ENCODE measurements at places on chromosomes 16 and 17. TPM values are rescaled to one million over a fixed set of nuclear protein-coding genes. Genes with fewer than 3 reads are reported as not detected.
A peak's percentile ranks its signal among the peaks of the same experiment; 100 is the strongest.

DNA sequence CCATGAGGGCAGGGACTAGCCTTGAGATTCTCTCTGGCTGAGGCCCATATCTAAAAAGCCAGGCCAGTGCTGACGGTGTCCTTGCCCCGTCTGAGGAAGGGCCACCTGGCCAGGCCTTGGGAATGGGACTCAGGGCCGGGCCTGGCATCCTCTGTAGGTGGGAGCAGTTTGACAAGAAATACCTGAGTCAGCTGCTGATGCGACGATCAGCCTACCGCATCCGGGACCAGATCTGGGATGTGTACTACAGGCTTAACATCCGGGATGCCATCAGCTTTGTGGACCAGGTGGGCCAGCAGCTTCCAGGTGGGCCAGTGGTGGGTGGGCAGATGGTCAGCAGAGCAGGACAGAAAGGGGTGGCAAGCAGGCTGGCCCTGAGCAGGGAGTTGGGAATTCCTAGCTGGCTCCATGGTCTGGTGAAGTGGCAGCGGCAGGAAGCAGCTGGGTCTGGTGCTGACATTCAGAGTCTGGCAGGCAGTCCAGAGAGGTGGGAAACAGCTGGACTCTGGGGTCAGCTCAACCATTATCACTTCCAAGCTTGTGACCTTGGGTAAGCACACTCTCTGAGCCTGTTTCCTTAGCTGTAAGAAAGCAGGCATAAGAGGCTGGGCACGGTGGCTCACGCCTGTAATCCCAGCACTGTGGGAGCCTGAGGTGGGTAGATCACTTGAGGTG, 9.5 kb downstream of the SLC9A5 start:
- DNase-seq: no peak

GRCh38 chr16:28925386-28926228, 569 bp upstream of the RABEP2 start:
- DNase-seq: peak; percentile 83

- no peak for DNase-seq
These were observed 25.0 kb downstream of the MPRIP start for GRCh38 chr17:17067257-17067656.

DNA sequence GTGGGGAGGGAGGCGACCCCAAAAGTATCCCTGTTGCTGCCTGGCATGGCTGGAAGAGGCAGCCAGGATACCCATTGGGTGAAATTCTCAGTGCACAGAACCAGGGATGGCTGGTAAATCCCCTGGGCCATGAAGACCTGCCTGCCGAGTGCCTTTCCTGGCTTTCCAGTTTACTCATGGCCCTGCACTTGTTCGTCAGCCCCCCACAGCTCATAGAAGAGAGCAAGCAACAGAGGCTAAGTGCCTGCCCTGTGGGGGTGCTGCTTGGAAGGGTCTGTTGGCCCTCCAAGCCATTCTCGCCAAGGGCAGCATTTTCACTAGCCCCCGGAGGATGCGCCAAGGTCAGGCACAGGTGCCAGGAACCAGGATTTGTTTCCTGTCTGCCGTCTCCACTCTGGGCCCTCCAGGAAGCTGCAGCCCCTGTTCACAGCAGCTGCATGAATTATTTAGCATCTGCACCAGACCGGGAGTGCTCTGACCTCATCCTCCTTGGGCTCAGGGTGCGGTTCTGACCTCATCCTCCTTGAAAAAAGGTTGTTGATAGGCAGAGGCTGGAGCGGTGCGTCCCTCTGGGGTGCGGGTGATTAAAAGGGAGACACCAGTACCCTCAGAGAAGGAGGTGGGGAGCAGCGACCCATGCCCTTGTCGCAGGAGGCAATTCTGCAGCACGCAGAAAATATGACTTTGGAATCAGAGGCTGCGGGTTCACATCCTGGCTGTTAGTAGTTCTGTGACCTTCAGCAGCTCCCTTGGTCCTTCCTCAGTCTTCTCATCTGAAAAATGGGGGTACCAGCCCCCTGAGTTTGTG, 14.2 kb upstream of the CD300A start:
- DNase-seq: no peak

MYO1D gene
- 23.4 TPM for total RNA-seq

CLEC18B gene
- total RNA-seq: 0.09 TPM

RRAD gene
- 1.8 TPM for total RNA-seq

CAPNS2 gene
- not detected for total RNA-seq

GRCh38 chr16:85064186-85064585, 36.6 kb downstream of the KIAA0513 start:
- no peak for DNase-seq

DNA sequence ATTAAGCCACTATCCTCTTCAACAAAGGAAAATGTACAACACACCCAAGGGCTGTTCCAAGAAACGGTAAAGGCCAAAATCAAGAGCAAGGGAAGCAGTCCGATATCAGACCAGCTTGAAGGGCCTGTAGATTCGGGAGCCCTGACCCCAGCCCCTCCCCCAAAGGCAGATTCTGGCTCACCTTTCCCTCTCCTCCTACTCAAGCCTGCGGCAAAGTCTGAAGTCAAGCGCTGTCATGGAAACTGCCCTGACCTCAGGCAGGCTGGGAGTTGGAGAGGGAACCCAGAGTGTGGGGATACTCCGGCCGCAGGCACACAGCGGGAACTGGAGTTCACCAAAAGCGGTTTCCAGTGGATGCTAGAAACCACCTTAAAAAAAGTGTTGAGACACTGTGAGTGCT, 1.8 kb downstream of the ALYREF start:
- no peak for DNase-seq

SLC7A6 gene
- 107 TPM for total RNA-seq

KRT40 gene
- not detected for total RNA-seq

DNA sequence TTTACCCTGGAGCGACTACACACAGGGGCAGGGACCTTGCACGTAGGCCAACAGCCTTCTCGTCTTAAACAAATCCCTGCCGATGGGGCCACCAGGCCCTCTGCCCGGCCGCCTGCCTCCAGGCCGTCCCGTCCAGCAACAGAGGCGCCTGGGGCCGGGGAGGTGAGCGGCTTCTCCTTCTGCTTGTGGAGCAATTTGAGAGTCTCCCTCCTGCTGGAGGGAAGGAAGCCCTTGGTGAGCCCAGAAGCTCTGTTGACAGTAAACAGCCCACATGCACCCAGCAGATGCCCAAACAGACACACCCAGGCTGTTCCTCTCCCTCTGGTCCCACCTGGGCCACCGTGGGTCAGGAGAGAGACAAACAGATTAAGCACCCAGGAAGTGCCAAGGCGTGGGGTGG, 8.1 kb downstream of the SLC43A2 start:
- DNase-seq: no peak

GRCh38 chr16:51152691-51153576, 1.9 kb upstream of the SALL1 start:
- DNase-seq: no peak

DNA sequence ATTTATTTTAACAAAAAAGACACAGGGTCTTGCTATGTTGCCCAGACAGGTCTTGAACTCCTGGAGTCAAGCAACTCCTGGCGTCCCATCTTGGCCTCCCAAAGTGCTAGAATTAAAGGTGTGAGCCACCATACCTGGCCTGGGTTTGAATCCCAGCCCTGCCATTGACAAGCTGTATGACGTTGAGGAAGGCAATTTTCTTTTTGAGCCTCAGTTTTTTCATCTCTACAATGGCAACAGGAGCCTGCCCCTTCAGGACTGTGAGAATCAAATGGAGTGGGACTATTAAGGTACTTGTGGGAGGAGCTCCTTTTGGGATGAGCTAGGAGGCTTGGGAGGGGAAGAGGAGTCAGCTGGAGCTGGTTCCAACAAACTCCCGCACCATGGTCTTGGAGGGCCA, 6.2 kb downstream of the RARA start:
- DNase-seq: no peak

KRTAP2-1 gene
- not detected for total RNA-seq

CHST4 gene
- not detected for total RNA-seq

GRCh38 chr16:49556606-49557446, 183.2 kb downstream of the C16orf78 start:
- no peak for DNase-seq

CACNG5 gene
- total RNA-seq: not detected

GRCh38 chr17:79420318-79421243, 190.3 kb downstream of the RBFOX3 start:
- no peak for DNase-seq

- DNase-seq: no peak
These were observed 72.6 kb downstream of the MGAT5B start for GRCh38 chr17:76940738-76941350.

DNA sequence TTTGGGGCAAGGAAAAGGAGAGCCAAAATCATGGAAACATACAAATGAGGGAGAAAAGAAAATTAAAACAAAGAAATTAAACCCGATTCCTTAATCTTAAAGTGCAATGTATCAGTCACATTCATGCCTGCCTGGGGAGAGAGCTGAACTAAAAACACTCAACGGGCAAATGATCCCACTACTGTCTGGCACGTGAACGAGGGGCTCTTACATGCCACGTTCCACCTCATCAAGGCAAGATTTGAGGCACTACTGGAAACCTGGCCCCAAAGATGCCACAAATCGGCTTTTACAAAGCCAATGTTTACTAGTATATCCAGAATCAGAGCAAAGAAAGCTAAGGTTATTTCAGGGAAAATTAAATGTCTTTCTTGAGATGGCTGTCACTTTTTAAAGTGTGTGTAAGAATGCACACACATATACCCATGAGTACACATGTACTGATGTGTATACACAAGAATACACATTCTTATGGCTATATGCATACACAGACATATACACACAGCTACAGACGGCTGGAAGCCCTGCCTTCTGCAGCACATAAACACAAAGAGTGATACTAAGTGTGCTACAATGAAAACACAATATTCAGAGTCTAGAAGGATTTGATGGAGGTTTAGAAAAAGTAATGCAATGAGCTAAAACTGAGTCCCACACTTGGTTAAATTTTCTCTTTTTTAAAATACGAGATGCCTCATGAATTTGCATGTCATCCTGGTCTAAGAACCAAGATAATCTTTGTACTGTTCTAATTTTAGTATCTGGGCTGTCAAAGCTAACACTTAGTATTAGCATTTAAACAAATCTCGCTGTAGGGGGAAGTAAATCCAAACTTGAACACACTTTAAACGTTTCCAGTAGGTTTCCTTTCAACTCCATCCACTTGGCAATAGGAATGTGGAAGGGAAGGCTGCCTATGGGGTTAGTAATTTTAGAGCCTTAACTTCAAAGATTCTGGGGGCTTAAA, 85.8 kb downstream of the CYTH1 start:
- no peak for DNase-seq

GRB7 gene
- 0.74 TPM for total RNA-seq

PLEKHH3 gene
- total RNA-seq: 0.57 TPM

DNA sequence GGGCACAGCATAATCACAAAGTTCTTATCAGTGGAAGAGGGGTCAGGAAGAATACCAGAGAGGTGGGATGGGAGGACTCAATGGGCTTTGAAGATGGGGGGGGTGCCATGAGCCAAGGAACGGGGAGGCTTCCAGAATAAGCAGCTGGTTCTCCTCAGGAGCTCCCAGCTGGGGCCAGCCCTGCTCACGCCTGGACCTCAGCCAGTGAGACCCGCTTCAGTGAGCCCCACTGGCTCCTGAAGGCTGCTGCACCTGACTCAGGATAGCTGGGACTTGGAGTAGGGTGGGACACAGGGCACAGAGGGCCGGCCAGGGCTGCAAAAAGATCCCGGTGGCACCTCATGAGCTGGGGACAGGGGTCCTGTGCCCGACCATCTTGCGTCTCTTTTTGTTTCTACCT, 24.4 kb upstream of the ZC3H18 start:
- DNase-seq: no peak

NGFR gene
- total RNA-seq: 0.14 TPM

GRCh38 chr17:65598746-65599145, 37.3 kb upstream of the AXIN2 start:
- no peak for DNase-seq

- no peak for DNase-seq
These were observed 772.8 kb downstream of the CDH8 start for GRCh38 chr16:61263400-61263799.

DNA sequence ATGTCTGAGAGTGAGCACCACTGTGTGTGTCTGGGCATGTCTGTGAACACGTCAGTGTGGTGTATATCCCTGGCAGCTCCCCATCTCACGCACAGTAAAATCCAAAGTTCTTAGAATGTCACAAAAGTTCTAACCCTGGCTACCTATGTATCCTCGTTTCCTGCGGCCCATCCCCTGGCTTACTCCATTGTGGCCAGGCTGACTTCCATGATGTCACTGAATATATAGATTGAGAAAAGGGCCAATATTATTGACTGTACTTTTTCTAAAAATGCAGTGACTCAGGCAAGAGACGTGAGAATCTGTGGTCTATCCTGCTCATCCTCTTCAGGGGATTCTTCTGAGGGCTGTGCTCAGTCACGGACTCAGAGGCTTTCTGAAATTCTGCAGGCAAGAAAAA, 963 bp upstream of the METTL22 start:
- no peak for DNase-seq

- DNase-seq: peak; percentile 18
These were observed 17.3 kb upstream of the CLEC18B start for GRCh38 chr16:74438492-74438979.

- DNase-seq: no peak
These were observed 302.2 kb upstream of the SALL1 start for GRCh38 chr16:51453251-51453650.

DNA sequence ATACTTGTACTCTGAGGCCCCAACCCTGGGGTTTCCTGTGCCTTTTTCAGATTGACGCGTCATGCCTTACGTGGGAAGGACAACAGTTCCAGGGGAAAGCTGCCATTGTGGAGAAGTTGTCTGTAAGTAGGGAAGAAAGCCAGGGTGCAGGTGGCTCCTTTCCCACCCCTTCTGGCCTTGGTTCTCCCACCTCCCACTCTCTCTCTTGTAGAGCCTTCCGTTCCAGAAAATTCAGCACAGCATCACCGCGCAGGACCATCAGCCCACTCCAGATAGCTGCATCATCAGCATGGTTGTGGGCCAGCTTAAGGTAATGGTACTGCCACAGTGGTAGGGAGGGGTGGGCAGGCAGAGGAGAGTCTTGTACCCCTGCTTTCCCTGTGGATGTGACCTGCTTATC, 4.6 kb upstream of the EDC4 start:
- no peak for DNase-seq

- DNase-seq: no peak
These were observed 62.8 kb downstream of the CACNG1 start for GRCh38 chr17:67107171-67107570.

ZNF688 gene
- 9.2 TPM for total RNA-seq

DNA sequence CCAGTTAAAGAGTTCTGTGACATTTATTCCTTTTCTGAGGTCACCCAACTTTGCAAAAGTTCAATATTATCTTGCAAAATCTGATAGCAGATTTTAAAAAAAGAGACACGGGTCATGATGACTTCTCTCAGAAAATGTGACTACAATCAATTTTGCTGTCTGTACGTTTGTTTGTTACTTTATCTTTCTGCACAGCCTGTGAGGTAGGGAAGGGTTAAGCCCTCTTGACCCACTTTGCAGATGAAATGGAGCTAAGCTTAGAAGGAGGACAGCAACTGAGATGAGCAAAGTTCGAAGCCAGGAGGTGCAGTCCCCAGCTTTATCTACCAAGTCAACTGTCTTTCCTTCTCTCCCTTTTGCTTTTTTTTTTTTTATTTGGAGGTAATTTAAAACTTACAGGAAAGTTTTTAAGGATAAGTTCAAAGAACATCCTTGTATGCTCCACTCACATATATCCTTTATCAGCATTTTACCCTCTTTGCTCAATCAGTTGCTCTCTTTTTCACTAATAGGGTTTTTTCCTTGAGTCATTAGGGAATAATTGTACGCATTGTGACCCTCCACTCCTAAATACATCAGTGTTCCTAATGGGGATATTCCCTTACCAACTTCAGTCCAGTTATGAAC, 86.8 kb downstream of the MSI2 start:
- DNase-seq: no peak

All from activated T-helper 2 cell treated with anti-CD3 and anti-CD28 coated beads, Interferon-gamma antibody, Interleukin-2, Interleukin-4, amounts not matched to agents 10 μg/mL and 5 μg/mL and 100 μg/mL, durations not matched to agents 14 hours and 24 hours and 36 hours (primary cell).